ENCODE measurements at places on chromosomes 4 and X.

- H3K36me3 ChIP-seq, result no peaks in the 10 kb centered on the region
- no peak overlapping the region for H3K4me3 ChIP-seq
- DNase-seq, result no peak
- H3K4me1 ChIP-seq, result no peaks in the 10 kb centered on the region
- peaks cover 54% of the 10 kb centered on the region for H3K27me3 ChIP-seq
- no peak overlapping the region for H3K27ac ChIP-seq
Measured at GRCh38 chr4:185464183-185464582, 7.3 kb downstream of the CCDC110 start.

- H3K27me3 ChIP-seq, result no peaks in the 10 kb centered on the region
- no peaks in the 10 kb centered on the region for H3K4me1 ChIP-seq
- no peak overlapping the region for H3K4me3 ChIP-seq
- H3K27ac ChIP-seq, result no peak overlapping the region
- H3K36me3 ChIP-seq, result no peaks in the 10 kb centered on the region
Measured at GRCh38 chr4:53959343-53960120, 104.9 kb downstream of the CHIC2 start.

GRCh38 chr4:15004739-15005301 is 2.5 kb downstream of the CPEB2 start:
- H3K27ac ChIP-seq, result peak overlapping the region; percentile 92
- H3K27me3 ChIP-seq, result no peaks in the 10 kb centered on the region
- peak; percentile 67 for DNase-seq
- peaks cover 23% of the 10 kb centered on the region for H3K36me3 ChIP-seq
- H3K4me3 ChIP-seq, result peak overlapping the region; percentile 92

DNA sequence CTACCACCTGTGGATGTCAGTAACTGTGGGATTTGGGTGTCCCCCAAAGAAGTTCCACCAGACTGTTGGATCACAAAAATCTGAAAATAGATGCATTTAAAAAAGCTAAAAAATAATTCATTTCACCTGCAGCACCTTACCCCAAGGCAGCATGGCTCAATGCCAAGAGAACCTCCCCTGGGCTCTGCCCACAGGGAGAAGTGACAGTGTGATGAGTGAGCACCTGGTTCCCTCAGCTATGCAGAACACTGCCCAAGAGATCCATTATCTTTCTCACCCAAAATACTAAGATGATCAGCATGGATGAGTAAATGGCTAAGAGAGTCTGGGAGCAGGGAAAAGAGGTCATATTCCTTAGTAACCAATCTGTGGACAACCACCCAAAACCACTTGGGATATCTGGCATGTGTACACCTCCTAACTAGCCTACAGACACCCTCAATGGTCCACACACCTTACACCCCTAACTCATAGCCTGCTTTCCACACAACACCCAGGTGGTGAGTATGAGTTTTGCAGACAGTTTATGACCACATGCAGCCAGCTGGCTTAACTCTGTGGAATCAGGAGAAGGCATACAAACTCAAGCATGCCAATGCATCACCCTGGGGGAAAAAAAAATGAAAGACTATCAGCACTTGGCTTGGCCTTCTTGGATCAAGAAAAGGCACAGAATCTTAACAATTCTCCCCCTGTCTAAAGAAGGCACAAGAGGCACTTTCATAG is 416.5 kb upstream of the SMIM31 start:
- no peaks in the 10 kb centered on the region for H3K4me1 ChIP-seq
- no peaks in the 10 kb centered on the region for H3K36me3 ChIP-seq
- no peak overlapping the region for H3K4me3 ChIP-seq
- no peaks in the 10 kb centered on the region for H3K27me3 ChIP-seq
- H3K27ac ChIP-seq, result no peak overlapping the region

- no peaks in the 10 kb centered on the region for H3K4me1 ChIP-seq
- H3K27me3 ChIP-seq, result no peaks in the 10 kb centered on the region
- no peak overlapping the region for H3K4me3 ChIP-seq
- H3K27ac ChIP-seq, result no peak overlapping the region
- no peaks in the 10 kb centered on the region for H3K36me3 ChIP-seq
- no peak for DNase-seq
Measured at GRCh38 chr4:34920032-34920431, 1324.3 kb downstream of the ARAP2 start.

DNA sequence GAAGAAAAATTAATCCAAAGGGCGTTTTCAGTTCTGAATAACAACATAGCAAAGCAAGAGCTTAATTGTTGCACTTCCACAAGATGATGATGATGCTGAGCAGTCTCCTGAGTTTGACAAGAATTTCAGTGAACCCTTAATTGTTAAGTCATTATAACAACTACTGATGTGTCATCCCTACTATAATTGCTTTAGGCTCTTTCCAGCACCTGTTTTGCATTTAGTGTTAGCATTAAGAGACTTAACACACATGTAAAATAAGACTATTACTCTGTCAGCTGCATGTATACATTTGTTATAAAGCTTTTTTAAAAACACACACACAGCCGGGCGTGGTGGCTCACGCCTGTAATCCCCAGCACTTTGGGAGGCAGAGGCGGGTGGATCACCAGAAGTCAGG is 37.9 kb upstream of the GALNT7 start:
- H3K4me1 ChIP-seq, result no peaks in the 10 kb centered on the region
- no peaks in the 10 kb centered on the region for H3K36me3 ChIP-seq
- H3K27me3 ChIP-seq, result peaks cover 17% of the 10 kb centered on the region
- no peak overlapping the region for H3K4me3 ChIP-seq
- H3K27ac ChIP-seq, result no peak overlapping the region

DNA sequence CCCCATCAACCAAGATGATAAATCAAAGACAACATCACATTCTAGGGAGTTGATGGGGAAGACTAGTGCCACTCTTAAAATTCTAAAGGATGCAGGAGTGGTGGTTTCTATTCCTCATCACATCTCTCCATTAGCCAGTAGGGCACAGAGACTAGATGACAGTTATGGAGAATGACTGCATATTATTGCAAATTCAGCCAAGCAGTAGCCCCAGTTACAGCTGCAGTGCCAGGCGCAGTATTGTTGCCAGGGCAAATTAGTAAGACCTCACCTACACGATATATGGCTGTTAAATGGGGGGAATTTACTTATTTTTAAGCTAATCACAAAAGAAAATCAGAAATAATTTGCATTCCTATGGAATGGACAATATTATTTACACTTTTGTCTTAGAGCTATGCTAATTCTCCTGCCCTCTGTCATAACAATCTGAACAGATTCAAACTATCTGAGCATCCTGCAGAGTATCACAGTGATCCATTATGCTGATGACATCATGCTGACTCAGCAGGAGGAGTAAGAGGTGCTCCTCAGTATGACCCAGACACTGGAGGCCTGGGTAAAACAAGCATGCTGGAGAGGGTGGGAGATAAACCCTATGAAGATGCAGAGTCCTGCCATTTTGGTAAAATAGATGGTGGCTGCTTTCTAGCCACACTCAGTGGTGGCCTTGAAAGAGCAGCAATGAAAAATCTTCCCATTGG is 24.7 kb downstream of the ETNPPL start:
- DNase-seq, result no peak
- H3K4me1 ChIP-seq, result no peaks in the 10 kb centered on the region
- H3K4me3 ChIP-seq, result no peak overlapping the region
- no peak overlapping the region for H3K27ac ChIP-seq

- no peaks in the 10 kb centered on the region for H3K4me1 ChIP-seq
- no peaks in the 10 kb centered on the region for H3K36me3 ChIP-seq
- H3K27ac ChIP-seq, result no peak overlapping the region
- H3K4me3 ChIP-seq, result no peak overlapping the region
- no peaks in the 10 kb centered on the region for H3K27me3 ChIP-seq
- DNase-seq, result no peak
Measured at GRCh38 chr4:182179751-182180150, 63.5 kb upstream of the TENM3 start.

GRCh38 chr4:177117256-177117655 is 192.4 kb upstream of the NEIL3 start:
- no peaks in the 10 kb centered on the region for H3K36me3 ChIP-seq
- no peak overlapping the region for H3K27ac ChIP-seq
- H3K27me3 ChIP-seq, result no peaks in the 10 kb centered on the region
- no peaks in the 10 kb centered on the region for H3K4me1 ChIP-seq
- no peak for DNase-seq

DNA sequence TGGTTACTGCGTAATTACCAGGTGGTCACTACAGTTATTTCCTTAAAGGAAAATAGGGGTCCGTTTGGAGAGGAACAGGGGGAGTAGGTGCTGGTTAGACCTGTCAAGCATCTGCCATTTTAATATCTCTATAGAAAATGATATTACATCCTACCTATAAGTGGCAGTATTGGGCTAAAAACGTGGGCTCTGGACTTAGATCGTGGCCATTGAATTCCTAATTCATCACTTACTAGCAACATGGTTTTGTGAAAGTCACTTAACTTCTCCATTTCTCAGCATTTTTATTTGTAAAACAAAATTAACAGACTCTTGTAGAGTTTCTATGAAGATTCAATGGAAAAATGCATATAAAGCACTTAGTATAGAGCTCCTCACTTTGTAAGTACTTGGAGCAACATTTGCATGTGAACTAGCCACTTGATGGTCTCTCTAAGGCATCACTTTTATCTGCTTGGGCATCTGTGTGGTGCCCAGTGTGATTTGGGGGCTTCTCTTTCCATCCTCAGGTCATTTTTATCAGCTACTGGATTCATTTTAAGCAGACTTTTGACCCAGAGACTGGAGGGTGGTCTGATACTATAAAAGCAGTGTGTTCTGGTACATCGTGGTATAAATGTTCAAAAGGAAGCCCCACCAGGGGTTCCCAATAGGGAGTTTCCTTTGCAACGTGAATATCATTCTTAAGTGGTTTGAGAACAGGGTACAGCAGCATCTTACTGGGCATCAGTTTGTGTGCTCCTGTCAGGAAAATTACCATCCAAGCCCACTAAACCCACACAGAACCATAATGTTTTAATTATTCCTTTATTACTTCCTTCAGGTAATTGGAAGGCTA is 42.7 kb upstream of the RASSF6 start:
- no peaks in the 10 kb centered on the region for H3K4me1 ChIP-seq
- no peaks in the 10 kb centered on the region for H3K36me3 ChIP-seq
- no peak overlapping the region for H3K27ac ChIP-seq
- DNase-seq, result no peak
- H3K4me3 ChIP-seq, result no peak overlapping the region
- H3K27me3 ChIP-seq, result no peaks in the 10 kb centered on the region

DNA sequence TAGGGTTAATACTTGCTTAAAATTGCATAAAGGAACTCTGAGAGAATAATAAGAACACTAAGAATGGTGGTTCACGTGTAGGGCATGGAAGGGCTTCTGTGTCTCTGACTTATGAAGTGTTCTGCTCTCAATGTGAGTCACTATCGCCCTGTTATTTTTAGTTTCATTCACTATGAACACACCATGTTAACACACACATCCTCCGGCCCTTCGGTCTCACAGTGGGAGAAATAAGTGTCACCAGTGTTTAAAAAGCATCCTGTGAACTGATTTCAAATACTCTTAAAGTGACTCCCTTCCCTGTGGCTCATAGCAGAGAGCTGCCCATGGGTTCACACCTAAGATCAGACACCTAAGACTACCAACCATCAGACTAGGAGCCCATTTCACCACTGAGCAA is 33.8 kb upstream of the FGFBP2 start:
- DNase-seq, result no peak
- H3K36me3 ChIP-seq, result no peaks in the 10 kb centered on the region
- no peaks in the 10 kb centered on the region for H3K4me1 ChIP-seq
- H3K27me3 ChIP-seq, result peaks cover 37% of the 10 kb centered on the region

DNA sequence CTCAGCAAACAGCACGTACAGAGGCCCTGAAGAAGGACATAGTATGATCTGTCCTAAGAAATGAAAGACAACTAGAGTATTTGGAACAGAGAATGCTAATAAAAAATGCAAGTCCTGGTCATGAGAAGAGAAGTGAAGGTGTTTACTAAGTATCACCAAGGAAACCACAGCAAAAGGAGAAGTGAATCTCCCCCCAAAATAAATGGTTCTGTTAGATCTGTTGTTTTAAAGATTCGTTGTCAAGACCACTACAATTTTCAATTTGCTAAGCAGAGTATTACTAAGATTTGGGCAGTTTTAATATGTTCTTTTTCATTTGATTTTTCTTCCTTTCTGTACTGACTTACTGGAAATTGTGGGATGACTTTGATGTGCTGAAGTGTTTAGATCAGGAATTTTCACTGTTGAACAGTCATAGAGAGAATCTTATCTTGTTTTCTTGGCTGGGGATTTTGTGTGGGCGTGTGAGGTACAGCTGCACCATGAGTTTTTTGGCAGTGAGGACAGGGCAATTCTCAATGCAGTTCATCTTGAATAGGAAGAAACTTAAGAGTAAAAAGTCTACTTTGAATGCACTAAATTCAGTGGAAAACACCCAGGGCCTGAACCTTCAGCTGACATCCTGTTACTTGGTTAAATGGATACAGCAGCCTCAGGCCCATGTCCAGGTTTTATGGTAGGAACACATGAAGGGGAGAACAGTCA is 132.2 kb downstream of the STIM2 start:
- H3K36me3 ChIP-seq, result peaks cover 38% of the 10 kb centered on the region
- H3K27me3 ChIP-seq, result no peaks in the 10 kb centered on the region
- no peak overlapping the region for H3K27ac ChIP-seq
- H3K4me1 ChIP-seq, result peaks cover 20% of the 10 kb centered on the region

- no peaks in the 10 kb centered on the region for H3K36me3 ChIP-seq
- no peak overlapping the region for H3K27ac ChIP-seq
- DNase-seq, result no peak
- H3K27me3 ChIP-seq, result no peaks in the 10 kb centered on the region
- H3K4me1 ChIP-seq, result no peaks in the 10 kb centered on the region
- no peak overlapping the region for H3K4me3 ChIP-seq
Measured at GRCh38 chrX:123173833-123174232, 10.2 kb upstream of the GRIA3 start.

DNA sequence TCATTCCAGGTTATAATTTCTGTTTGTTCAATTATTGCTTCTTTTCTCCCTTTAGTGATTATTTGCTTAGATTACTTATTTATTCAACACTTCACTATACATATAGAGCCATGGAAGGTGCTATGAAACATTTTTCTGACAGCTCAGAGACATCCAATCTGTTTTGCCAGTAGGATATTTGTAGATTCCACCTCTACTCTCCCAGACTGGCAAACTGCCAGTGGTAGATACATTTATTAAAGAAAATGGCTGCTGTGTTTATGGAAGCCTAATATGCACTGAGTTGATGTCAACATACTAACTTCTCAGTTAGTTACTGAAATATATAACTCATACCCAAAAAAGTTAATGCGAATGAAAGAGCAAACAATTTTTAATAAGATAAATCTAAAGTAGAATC is 348.6 kb downstream of the TRAM1L1 start:
- no peak for DNase-seq
- no peak overlapping the region for H3K4me3 ChIP-seq
- H3K27ac ChIP-seq, result no peak overlapping the region
- H3K36me3 ChIP-seq, result no peaks in the 10 kb centered on the region

- no peaks in the 10 kb centered on the region for H3K27me3 ChIP-seq
- peak within 1 kb of the TSS; percentile 90 for H3K27ac ChIP-seq
- peaks cover 31% of the 10 kb centered on the region for H3K4me1 ChIP-seq
- peaks cover 23% of the 10 kb centered on the region for H3K36me3 ChIP-seq
- DNase-seq, result peak; percentile 100
Measured at GRCh38 chrX:1452516-1453394, at the start of gene ASMTL. TSS of gene ASMTL (minus strand) at chrX:1452909. CDS start at chrX:1452840, 69 bp downstream.

DNA sequence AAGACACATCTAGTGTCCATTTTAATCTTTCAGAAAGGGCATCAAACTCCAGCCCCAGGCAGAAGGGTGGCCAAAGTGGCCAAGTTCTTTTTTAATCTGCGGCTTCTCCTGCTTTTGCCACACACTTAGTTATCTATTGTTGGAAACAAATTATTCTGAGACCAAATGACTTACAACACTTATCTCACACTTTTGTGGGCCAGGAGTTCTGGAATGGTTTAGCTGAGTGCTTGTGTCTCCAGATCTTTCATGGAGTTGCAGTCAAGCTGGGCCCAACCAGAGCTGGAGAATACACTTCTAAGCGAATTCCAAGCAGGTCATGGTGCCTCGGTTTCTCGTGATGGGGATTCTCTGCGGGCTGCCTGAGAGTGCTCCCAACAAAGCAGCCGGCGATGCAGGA is 4.0 kb downstream of the TXK start:
- H3K27me3 ChIP-seq, result no peaks in the 10 kb centered on the region
- peak overlapping the region; percentile 94 for H3K4me3 ChIP-seq
- H3K27ac ChIP-seq, result peak overlapping the region; percentile 99
- peaks cover 62% of the 10 kb centered on the region for H3K36me3 ChIP-seq
- H3K4me1 ChIP-seq, result peaks cover 80% of the 10 kb centered on the region
